CD4-positive, alpha-beta T cell treated with Interleukin-21 for 1 hour (primary cell): ENCODE measurements at places on chromosomes 5 and 9.
A peak's percentile ranks its signal among the peaks of the same experiment; 100 is the strongest.

GRCh38 chr9:72139226-72139625 is 10.0 kb upstream of the GDA start:
- no peak for DNase-seq

DNA sequence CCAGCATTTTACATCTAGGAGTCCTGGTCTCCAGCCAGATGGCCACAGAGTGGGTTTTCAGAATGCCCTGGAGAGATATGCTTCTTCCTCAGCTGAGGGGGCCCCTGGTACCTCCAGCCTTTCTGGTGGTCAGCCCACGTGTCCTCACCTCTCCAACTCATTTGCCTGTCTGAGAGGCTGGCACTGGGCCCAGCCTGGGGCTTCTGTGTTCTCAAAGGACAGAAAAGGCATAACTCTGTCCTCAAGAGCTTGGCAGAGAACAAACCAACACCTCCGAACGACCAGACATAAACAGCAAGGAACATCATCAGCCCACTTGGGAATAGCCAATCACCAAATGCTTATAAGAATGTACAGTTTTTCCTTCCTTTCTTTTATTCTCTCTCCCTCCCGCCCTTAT is 17.1 kb downstream of the ENG start:
- DNase-seq, result no peak

DNA sequence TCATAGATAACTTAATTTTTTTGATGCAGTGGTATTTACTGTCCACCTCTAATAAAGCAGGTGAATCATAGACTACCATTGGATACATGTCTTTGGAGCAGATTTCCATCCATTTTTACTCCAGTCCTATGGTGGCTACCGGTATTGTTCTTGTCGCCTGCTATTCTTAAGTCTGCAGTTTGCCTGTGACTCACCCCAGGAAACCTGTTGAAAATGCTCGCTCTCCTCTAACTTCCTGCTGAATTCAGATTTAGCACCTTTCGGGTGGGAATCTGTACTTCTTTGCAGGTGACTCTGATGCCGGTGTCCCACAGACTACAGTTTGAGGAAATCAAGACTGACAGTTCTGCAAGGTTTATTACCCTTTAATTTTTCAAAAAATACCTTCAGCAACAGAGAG is 58.8 kb upstream of the DHFR start:
- peak; percentile 13 for DNase-seq

DNA sequence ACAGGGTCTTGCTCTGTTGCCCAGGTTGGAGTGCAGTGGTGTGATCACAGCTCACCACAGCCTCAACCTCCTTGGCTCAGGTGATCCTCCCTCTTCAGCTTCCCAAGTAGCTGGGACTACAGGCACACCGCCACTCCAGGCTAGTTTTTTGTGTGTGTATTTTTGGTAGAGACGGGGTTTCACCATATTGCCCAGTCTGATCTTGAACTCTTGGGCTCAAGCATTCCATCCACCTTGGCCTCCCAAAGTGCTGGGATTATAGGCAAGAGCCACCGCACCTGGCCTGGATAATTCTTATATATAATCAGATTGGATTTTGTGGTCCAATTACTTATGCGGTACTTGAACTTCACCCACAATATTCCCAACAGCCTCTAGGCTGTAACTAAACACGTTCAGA is 19.8 kb downstream of the CCDC69 start:
- no peak for DNase-seq

- no peak for DNase-seq
These were observed 242.9 kb downstream of the MCTP1 start for GRCh38 chr5:95042037-95042436.

DNA sequence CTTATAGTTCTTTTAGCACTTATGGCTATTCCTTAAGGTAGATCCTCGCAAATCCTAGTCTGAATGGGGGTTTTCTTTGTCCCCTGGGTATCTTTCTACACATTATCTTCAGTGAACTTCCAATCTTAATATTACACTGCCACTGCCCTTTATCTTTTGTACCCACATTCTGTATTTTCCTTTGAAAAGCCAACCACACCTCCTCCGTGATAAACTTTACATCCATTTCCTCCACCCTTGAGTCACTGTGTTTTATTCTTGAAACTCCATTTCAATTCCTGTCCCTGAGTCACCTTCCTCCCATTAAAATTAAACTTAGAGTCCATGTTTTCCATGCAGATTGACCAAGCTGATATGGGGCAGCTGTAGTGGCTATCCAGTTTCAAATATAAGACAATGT is 43.2 kb upstream of the RICTOR start:
- DNase-seq, result no peak

GRCh38 chr5:95925378-95925744 is 36.3 kb downstream of the ELL2 start:
- no peak for DNase-seq

DNA sequence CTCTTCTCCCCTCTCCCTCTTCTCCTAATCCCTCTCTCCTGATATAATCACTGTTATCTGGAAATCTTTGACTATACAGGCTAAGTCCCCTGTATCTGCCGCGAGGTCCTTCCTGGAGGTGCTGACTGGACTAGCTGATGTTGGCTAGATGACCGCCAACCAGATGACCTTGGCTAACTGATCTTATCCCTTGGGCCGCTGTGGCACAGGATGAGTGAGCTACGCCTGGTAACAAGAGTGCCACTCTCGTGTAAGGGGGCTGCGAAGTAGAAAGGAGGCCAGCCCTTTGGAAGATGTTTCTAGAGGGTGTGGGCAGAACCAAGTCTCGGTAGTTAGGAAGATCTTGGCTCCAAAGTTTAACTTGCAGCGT is 345 bp upstream of the PRRC1 start:
- no peak for DNase-seq

- no peak for DNase-seq
These were observed 91.2 kb upstream of the PAM start for GRCh38 chr5:102663749-102664530.

DNA sequence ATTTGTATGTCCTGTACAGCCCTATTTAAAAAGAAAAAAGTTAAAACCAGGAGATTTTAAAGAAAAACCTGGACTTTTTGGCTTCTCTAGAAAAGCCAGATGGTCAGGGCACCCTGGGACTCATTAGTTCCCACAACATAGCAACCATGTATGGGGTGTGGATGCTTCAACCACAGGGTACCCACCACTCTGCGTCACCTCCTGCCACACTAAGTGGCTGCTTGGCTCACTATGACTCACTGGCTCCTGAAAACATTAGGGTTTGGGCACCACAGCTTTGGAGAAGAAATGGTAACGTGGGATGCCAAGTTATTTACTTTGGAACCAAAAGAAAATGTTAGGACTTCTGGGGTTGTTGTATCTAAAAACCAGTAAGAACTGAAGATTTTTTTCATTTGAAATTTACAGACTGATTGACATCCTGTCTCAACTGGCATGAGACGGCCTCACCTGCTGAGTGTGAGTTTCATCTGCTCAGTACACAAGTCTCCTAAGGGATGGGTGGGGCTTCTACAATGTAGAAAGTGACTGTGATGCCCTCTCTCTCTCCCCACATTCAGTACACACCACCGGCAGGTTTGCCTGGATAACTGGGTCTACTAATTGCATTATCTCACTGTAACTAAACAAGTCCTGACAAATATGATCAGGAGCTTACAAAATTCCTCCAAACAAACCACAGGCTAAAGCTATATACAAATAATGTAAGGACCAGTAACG is 103.9 kb downstream of the ESM1 start:
- DNase-seq, result no peak

DNA sequence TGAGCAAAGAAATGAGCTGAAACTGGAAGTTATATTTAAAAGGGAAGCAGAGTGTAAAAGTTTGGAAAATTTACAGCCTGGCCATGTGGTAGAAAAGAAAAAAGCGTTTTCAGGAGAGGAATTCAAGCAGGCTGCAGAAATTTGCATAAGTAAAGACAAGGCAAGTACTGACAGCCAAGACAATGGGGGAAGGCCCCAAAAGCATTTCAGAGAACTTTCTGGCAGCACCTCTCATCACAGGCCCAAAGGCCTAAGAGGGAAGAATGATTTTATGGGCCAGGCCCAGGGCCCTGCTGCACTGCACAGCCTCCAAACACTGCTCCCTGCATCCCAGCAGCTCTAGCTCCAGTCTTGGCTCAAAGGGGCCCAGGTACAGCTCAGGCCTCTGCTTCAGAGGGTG is 169.7 kb downstream of the GLIS3 start:
- no peak for DNase-seq

DNA sequence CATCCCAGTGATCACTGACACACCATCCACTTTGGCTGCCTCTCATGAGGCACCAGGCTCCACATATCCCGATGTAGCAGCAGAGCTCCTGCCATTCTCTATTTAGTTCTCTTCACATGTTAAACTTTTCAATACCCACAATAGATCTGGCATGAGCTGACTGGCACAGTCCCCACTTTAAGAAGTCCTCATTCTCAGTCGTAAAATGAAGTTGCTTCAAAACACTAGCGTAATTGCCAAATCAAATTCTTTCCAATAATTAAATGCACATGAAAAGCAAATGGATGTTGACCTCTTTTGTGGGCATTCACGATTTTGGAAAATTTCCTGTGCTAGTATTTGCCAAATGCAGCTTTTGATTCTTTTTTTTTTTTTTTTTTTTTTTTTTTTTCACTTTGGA is 32.4 kb downstream of the HAPLN1 start:
- DNase-seq, result no peak

- DNase-seq, result no peak
These were observed 15.0 kb downstream of the PRR16 start for GRCh38 chr5:120479066-120479465.

GRCh38 chr5:177113566-177114424 is 19.8 kb upstream of the NSD1 start:
- peak; percentile 83 for DNase-seq

- DNase-seq, result peak; percentile 44
These were observed at the start of gene PCDHGB1 for GRCh38 chr5:141349917-141350619. TSS of gene PCDHGB1 (plus strand) at chr5:141350099. CDS start at chr5:141350261, 162 bp downstream.

DNA sequence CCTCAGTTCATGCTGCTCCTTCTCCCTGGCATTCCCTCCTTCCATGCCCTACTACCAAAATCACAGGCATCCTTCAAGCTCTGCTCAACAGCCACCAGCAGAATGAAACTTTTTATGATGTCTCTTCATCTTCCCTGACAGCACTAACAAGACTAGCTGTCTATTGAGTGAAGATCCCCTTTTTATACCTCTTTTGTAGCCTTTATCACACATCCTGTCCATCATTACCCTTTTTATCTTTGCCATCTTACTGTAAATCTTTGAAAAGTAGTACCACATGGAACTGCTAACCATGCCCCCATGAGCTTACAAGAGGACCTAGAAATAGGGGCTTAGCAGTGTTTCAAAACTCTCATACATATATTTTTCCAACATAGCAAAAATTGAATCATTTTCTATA is 10.8 kb upstream of the ADRB2 start:
- DNase-seq, result no peak

- DNase-seq, result no peak
These were observed 44.2 kb downstream of the NLN start for GRCh38 chr5:65766175-65766574.

DNA sequence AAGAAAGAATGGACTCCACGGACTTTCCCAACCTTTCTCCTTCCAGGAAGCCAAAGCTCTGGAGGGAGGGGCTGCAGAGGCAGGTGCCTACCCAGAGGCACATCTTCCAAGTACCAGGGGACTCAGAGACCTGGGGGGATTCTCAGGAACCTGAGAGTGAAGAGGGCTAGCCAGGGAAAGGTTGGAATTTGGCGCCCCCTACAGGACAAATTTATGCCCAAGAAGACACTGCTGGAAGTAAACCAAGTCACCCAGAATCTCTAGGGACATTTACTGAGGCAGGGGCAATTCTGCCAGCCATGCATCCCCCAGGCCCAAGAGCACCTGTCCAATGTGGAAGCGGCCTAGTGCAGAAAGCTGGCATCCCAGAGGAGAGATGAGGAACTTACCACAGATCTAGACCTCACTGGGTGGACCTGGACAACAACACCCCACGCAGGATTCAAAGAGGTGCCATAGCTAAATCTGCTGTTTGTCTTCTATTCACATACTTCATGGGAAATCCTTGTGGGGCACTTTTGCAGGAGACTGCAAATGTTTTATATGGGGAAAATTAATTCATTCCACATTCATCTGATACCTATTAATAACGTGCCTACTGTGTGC is 25.9 kb upstream of the IDNK start:
- DNase-seq, result peak; percentile 28

DNA sequence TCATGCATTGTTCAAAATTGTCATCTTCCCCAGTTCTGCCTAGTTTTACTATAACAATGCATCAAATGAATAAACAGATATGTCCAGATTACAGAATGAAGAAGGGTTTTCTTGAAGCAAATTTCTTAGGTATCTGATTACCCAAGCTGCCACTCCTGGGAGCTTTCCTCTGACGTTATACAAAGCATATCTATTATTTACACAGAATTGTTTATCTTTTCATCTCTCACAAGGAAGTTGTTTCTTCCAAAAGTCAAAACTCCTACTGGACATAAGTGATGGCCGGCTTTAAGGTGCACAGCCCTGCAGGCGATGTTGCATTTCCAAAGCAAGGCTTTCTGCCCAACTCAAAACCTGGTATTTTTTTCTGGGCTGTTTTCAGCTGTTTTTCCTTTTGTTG is 73.4 kb upstream of the ANKH start:
- DNase-seq, result no peak

GRCh38 chr5:3512361-3513095 is 83.1 kb upstream of the IRX1 start:
- DNase-seq, result no peak
